ENCODE measurements at places on chromosomes 11 and 22. TPM values are rescaled to one million over a fixed set of nuclear protein-coding genes. Genes with fewer than 3 reads are reported as not detected.

CLMP gene
- total RNA-seq = 47.2 TPM

OR4A16 gene
- total RNA-seq = not detected

MCHR1 gene
- total RNA-seq = 6.1 TPM

OR8D1 gene
- not detected for total RNA-seq

OR5A1 gene
- not detected for total RNA-seq

ROBO4 gene
- 0.53 TPM for total RNA-seq
